ENCODE measurements at places on chromosomes 1 and 21.
A peak's percentile ranks its signal among the peaks of the same experiment; 100 is the strongest.

- DNase-seq: no peak
Observed at GRCh38 chr1:81453367-81453703, 347.4 kb upstream of the ADGRL2 start.

DNA sequence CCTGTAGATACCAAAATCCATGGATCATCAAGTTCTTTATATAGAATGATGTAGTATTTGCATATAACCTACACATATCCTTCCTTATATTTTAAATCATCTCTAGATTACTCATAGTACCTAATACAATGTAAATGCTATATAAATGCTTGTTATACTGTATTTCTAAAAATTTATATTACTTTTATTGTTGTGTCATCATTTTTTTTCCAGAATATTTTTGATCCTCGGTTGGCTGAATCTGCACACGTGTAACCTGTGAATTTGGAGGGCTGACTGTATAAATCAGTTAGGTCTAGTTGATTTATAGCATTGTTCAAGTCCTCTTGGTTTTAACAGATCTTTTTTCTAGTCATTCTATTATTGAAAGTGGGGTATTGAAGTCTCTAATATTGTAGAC, 23.3 kb downstream of the OBSCN start:
- DNase-seq: no peak

- DNase-seq: no peak
Observed at GRCh38 chr1:77416692-77417450, 135.1 kb downstream of the AK5 start.

DNA sequence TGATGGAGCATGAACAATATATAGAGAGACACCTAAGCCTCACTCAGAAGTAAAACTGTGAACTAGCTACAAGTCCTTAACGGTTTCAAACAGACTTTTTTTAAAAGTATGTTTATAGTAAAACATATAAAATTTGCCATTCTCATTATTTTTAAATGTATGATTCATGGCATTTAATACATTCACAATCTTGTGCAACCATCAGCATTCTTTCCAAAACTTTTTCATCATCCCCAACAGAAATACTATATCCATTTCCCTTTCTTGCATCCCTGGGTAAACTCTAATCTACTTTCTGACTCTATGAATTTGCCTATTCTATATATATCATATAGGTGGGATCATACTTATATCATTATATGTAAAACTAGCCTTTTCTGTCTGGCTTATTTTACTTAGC, 25.5 kb downstream of the EVI5 start:
- DNase-seq: peak; percentile 6

- no peak for DNase-seq
Observed at GRCh38 chr1:24657781-24658180, 14.7 kb downstream of the SRRM1 start.

GRCh38 chr1:34686531-34686930, 68.3 kb upstream of the GJB5 start:
- no peak for DNase-seq

- DNase-seq: no peak
Observed at GRCh38 chr21:41018431-41018830, 149.5 kb upstream of the BACE2 start.

DNA sequence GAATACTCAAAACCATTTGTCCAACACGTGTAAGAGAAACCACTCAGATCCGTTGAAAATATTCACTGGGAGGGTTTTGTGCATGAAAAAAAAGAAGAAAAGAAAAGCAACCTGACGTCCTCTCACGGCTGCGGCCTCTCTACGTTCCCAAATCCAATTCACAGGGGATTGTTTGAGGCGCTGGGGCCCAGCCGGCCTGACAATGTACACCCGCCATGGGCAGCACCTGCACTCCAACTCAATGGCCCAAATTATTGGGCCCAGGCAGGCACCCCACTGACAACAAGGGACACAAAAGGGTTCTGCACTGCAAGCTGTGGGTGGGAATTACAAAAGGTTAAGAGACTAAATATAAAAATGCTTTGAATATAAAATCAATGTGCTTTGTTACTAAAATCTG, 41.5 kb downstream of the MORN1 start:
- no peak for DNase-seq

GRCh38 chr1:48214820-48215219, 7.7 kb upstream of the SLC5A9 start:
- DNase-seq: no peak

GRCh38 chr1:154556422-154556821, 2.0 kb downstream of the UBE2Q1 start:
- DNase-seq: no peak

DNA sequence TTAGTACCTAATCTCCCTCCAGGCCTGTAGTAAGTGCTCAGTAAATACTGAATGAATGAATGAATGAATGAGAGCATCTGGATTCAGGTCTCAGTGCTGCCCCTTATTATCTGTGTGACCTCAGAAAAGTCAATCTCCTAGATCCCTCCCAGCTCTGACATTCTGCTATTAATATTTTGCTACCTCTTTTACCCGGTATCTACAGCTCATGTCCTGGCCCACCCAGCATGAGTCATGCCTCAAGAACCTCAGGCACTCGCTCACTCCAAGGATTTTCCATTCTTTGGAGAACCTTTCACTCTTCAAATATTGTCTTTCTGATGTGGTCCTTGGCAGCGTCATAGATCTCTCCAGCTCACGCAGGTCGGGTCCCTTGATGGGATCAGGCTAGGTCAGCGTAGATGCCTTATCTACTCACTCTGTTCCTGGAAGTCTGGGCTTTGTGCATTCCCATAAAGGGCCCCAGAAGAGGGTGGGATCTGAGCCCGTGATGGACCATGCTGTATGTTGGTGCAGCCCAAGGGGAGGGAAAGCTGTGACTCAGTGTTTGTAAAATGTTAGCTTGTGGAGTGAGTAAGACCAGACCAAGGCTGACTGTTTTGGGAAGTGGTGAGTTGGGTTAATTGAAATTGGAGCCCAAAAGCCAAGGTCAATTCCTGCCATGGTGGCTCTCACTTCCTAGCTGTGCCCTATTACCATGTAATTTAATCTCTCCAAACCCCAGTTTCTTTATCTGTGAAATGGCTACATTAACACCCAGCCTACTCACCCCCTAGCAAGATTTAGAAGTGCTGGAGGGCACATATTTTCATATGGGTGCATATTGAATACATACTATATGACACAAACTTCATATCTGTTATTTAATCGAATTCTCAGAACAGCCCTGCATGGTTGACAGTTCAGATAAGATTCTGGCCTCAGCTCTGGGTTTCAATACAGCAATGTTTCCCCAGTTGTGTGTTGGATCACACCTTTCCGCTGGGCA, 214.1 kb upstream of the USP24 start:
- peak; percentile 99 for DNase-seq

DNA sequence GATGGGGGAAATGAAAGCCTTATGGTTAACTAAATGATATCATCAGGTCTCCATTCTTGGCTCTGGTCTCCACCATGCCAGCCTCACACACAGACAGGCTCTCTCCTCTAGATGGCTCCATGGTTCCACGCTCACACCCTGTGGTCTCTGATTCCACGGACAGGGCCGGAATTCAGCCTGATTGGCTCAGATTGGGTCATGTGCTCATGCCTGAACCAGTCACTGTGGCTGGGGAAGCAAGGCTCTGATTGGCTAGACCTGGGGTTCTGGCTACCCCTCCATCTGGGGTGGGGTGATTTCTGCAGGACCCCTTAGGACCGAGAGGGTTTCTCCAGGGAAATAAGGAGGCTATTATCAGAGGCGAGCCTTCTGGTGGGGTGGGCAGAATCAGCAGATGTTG, 277.0 kb downstream of the PTPRU start:
- no peak for DNase-seq

DNA sequence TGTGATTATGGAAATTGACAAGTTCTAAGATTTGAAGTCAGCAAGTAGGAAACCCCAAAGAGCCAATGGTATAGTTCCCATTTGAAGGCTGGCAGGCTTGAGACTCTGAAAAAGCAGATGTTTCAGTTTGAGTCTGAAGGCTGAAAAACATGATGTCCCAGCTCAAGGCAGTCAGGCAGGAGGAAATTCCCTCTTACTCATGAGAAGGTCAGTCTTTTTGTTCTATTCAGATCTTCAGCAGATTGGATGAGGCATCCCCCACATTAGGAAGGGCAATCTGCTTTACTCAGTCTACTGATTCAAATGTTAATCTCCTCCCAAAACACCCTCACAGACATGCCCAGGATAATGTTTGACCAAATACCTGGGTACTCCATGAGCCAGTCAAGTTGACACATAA, 372.5 kb upstream of the ST6GALNAC5 start:
- peak; percentile 28 for DNase-seq

DNA sequence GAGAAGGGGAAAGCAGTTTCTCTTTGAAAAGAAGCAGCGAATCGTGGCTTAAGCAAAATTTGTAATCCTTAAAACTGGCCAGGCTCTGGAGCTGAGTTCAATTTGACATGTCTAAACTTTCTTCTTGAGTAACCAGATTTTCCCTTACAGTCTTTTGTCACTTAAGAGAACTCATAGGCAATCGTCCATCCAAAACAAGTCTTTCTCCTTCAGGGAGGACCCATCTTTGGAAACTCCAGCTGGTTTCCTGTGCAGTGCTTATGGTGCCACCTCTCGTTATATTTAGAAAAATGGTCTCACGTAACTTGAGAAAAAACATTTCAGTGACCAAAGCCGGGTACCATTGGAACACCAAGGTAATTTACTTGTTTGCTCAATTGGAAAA, 1.8 kb upstream of the PTTG1IP start:
- no peak for DNase-seq

GRCh38 chr1:15330028-15330427, 79.7 kb upstream of the EFHD2 start:
- no peak for DNase-seq

DNA sequence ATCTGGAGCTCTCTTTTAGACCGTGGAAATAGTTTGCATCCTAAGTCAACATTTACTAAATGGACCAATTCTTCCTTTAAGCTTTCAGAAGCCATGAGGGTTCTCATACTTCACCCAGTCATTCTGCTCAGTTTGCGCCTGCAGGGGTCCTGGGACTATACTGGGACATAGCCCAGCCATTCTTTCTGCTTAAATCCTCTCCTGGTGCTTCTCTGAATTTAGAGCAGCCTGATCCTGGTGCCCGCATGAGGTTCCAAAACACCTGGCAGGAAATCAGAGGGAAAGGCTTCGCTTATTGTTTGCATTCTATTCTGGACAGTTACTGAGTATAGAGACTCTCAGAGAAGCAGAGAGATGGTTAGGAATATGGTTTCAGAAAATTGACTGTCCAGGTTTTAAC, 27.0 kb downstream of the TNN start:
- no peak for DNase-seq

- peak; percentile 25 for DNase-seq
Observed at GRCh38 chr1:97489834-97490233, 431.0 kb downstream of the DPYD start.

DNA sequence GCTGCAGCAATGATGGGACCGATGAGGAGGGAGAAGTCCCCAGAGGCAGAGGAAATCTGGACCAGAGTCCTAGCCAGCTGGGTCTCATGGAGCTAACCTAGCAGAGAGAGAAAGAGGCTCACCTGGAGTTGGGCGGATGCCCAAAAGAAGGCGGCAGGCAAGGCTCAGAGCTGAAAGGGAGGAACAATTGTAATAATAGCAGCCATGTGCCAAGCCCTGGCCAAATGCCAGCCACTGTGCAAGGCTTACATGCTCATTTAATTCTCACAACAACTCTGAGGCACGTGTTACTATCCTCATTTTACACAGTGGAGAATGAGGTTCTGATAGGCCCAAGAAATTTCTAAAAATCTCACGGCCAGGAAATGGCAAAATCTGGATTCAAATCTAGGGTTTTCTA, 50.0 kb upstream of the ZNF648 start:
- no peak for DNase-seq

- no peak for DNase-seq
Observed at GRCh38 chr21:34973685-34974084, 75.4 kb downstream of the RUNX1 start.

DNA sequence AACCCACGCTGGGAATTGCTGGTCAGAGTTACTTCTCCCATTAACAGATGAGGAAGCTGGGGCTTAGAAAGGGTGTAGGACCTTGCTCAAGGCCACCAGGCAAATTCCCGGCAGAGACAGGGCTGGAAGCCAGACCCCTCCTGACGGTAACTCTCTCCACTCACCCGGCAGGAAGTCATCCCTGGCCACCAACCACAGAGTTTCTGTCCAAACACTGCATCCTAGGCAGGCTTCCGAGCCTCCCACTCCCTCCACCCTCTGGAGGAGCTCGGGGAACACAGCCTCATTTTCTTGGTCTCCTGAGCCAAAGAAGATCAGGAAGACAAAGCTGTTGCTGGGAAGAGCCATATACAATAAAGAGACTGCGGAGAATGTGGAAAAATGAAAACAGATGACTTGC, 25.0 kb upstream of the ZNF436 start:
- DNase-seq: peak; percentile 60

Data from skeletal muscle cell (primary cell).